ENCODE measurements at places on chromosomes 3 and 15.

DNA sequence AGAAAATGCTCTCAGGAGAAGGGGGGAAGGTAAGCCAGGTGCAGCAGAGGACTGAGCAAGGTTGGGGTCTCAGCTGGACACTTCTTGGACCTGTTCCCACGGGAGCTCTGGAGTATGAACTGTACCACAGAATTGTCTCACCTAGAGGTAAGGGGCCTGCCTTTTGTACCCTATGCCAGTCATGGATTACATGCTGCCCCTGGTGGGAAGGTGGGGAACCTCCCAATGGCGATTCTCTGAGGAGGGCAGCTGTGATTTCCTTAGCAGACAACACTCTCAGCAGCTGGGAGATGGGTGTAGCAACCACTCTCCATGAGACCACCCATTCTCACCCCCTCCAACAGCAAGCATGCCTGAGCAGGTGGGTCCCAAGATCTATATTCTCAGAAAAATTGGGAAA lies 329.4 kb upstream of the CTNNB1 start:
- DNase-seq: no peak

- DNase-seq: no peak
Measured at GRCh38 chr3:55166576-55167555, 239.0 kb upstream of the LRTM1 start.

DNA sequence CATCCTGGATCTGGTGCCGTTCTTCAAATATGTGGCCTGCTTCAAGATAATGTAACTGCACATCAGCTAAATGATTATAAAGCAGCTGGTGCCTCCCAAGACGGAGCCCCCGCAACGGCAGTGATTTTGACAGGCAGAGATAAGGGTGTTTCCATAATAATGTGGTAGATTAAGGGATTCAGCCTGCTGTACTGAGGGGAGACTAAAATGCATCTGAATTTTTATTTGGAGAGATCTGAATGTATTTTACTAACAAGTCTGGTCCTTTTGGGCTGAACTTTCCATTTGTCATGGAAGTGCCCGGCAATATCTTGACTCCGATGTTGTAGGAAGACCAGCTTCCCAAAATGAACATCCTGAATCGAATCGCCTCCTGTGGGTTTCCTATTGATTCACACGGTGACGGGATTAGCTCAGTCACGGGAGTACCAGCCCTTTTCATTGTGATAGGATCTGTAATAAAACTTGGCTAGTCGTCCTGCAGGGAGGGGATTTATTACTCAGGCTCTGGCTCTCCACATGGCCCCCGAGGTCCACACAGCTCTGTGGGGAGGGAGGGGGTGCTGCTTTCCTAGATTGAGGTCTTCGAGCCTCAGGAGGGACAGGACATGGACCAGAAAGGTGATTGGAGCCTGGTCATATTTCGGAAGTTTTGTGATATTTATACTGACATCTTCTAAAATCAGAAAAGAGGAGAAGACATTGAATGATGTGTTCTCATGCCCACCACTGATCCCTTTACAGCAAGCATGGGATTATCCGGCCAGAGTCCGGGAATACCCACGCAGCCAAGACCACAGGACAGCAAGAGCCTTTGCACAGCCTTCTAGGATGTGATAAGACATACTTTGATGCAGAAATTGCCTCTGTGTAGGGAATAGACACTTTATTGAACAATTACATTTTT lies 2.5 kb upstream of the PCSK6 start:
- no peak for DNase-seq

- DNase-seq: no peak
Measured at GRCh38 chr15:75063338-75063737, 39.9 kb downstream of the PPCDC start.

GRCh38 chr15:62452667-62453066 lies 287.6 kb upstream of the C2CD4B start:
- DNase-seq: no peak

- no peak for DNase-seq
Measured at GRCh38 chr15:84033793-84034553, 201.6 kb upstream of the GOLGA6L4 start.

DNA sequence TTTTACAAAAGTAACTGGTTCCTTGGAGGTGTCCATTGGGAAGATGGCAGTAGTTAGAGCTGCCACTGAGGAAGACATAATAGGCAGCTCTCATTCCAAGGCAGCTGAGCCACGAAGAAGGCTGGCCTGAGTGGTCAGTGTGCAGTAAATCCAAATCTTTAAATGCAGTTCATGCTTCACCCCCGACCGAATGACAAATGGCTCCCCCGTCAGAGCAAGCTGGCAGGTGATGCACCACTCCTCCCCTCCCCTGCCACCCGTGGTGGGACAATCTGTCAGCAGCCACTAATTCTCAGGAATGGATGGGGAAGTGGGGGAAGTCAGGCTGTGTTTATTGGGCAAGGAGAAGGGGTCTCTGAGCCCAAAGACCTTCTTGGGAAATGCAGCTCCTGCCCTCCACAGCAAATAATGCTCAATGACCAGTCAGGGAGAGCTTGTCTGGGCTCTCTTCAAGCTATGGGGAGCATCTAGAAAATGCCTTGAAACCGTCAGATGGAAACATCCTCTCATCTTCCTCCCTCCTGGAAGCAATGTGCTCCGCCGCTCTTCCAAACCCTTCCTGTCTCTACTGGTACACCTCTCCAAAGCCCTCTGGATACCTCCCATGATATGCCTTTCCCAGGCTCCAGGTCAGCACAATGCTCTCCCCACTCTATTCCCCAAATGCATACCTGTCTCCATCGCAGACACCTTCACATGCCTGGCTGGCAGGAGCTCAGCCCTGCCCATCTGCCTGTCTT lies 65.4 kb downstream of the LIPC start:
- no peak for DNase-seq

- DNase-seq: no peak
Measured at GRCh38 chr3:14534516-14535191, 5.5 kb downstream of the GRIP2 start.

DNA sequence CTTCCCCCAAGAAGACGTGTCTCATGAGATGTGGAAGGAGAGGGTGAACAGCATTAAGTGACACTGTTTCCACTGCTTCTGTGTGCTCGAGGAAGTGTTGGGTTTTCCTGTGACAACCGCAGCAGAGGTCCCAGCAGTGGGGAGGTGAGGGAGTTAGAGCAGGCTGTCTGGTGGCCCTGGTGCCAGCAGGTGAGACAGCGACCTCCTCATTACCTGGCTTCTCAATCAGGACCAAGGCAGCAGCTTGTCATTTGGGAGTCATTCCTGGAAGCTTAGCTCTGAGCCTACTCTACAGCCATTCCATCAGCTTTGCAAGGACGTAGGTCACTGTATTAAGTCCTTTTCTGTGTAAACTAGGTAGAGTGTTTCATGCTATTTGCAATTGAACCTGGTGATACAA lies 63.3 kb upstream of the RGMA start:
- no peak for DNase-seq

DNA sequence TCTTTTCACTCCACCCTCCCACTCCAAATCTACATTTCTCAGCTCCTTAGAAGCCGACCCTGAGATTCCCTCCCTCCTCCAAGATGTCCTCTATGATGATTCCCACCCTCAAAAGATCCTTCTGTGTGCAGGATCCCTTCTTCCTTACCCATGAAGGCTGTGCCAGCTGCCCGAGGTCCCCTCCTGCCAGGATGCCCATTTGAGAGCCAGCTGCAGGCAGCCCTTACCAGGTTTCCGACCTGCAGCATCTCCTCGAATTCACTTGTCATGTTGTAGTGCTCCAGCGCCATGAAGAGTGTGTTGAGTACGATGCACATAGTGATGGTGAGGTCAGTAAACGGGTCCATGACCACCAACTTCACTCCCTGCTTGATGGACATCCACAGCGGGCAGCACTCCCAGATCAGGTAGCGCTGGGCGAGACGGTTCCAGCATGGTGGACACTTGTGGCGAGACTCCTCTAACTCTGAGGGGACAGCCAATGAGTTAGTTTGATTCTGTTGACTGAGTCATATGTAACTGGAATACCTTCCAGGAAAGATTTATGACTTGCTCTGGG lies 51.9 kb downstream of the SCN5A start:
- DNase-seq: no peak

DNA sequence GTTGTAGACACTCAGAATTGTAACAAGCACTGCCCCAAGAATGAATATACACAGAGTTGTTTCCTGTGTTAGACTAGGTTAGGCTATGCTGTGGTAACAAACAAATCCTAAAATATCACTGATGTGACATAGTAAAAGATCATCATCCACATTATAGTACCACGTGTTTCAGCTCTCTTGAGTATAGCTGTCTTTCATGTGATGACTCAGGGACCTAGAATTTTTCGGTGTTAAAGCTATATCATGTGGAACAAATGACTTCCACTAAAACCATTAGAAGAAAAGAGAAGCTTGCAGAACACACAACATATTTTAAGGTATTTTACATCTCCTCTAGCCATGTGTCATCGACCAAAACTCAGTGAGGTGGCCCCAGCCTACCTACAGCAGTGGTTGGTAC lies 307.9 kb upstream of the RBMS3 start:
- no peak for DNase-seq

DNA sequence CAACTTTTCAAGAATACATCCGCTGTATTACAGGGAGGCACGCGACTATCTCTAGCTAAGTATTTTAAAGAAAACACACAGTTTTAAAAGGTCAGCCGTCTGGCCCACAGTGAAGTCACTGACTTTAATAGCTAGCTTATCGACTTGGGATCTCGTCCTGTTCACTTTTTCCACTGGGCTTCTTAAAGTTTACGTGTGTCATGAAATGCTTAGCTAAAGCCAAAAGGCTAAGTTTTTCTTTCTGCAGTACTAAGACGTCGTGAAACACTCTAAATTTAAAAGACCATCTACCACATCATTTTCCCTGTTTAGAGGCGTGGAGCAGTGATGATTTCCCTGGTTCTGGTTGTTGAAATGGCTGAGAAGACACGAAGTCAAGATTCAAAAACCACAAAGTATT lies 27.1 kb downstream of the LRIG1 start:
- no peak for DNase-seq

Data from H54 (cell line).